ENCODE measurements at places on chromosomes 5 and 9. TPM values are rescaled to one million over a fixed set of nuclear protein-coding genes. Genes with fewer than 3 reads are reported as not detected.

The CCDC152 gene
- 2.3 TPM for total RNA-seq

GRCh38 chr5:174589599-174589998 lies 134.8 kb upstream of the MSX2 start:
- no peak for DNase-seq

The C5orf52 gene
- not detected for total RNA-seq

DNA sequence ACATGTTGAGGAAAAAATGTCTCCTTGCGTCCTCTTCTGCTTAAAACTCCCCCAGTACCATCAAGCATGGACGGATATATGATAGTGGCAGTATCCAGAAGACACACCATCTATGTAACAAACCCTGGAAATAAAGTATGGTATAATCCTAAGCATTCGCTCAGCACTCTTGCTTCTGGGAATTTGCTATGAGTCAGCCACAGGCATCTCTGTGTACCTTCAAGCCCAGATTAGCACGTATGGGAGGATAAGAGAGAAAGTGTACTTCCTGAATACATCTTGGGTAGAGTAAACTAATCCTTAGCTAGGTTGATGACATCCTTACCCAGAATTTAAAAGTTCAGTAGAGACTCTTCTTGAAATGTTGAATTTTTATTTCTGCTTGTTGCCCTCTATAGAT lies 71.2 kb downstream of the GHR start:
- DNase-seq: no peak

The IFNA21 gene
- not detected for total RNA-seq

The ARPC5L gene
- 41.6 TPM for total RNA-seq

DNA sequence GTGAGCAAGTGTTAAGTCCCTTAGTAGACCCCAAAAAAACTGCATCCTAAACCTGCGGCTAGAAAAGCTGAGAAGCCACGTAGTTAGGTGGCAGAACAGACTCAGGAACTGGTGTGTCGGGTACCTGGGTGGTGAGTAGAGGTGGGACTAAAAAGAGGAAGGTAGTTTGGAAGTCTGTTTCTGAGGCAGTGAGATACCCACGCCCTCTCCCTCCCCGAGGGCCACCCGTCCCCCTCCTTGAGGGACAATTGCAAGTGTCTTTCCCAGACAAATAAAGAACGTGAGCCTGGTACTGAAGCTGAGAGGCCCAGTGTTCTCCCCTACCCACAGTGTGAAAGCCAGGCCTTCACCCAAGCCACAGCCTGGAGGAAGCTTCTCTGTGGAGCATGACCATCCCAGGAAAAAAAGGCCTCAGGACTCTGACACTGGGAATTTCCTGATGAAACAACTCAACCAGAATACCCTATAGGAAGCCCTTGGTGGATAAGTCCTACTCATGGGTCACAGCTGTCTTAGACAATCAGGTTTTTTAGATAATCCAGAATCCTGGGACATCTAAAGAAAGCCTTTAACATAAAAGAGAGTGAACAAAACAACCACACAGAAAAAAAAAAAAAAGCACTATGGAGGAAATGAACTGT lies 7.0 kb upstream of the CD74 start:
- DNase-seq: no peak

DNA sequence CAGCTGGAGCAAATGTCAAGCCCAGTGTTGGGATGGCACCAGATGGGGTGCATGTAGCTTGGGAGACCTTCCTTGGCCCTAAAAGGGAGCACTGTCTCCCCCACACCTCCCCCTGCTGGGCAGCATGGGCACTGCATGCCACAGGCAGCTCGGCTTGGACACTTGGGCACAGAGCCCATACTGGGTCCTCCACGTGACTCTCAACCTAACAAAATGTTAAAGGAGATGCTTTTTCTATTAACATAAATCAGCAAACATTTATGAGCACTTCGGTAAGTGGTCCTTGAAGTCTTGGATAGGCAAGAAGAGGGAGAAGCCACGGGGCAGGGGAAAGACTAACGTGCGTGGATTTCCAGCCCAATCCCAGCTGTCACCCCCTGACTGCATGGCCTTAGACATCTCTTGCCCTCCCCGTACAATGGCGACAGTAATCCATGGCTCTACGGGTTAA lies 23.9 kb upstream of the MAPK9 start:
- DNase-seq: peak; percentile 66

- no peak for DNase-seq
Observed at GRCh38 chr9:87076825-87077224, 129.5 kb upstream of the GAS1 start.

DNA sequence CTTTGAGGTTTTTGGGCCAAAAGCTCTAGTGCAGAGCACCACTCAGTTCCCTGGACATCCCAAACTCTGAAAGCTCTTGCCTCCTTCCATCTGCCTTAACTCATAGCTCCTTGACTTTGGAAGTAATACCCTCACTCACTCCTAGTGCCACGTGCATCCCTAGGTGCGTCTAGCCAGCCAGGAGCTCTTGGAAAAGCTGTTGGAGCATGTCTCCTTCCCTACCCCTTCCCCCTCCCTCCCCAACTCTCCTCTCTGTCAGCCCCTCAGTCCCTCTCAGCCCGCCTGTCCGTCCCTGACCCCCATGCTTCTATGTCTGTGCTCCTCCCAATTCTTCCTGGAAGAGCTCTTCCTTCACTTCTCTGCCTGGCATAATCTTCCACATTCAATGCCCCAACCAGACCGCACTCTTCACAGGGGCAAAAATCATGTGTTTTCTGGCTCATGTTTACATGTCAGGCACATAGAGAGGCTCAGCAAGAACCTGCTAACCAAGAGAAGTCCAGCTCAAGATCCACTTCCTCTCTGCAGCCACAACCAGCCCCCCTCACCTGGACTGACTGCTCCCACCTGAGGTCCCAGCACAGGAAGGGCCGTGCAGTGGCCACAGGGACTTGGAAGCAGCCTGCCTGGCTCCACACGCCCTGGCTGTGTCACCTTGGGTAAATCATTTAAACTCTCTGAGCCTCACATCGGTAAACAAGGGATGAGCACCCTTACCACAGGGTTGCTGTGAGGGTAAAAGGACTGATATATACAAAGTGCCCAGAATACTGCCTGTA lies 58.4 kb downstream of the WHRN start:
- DNase-seq: no peak

DNA sequence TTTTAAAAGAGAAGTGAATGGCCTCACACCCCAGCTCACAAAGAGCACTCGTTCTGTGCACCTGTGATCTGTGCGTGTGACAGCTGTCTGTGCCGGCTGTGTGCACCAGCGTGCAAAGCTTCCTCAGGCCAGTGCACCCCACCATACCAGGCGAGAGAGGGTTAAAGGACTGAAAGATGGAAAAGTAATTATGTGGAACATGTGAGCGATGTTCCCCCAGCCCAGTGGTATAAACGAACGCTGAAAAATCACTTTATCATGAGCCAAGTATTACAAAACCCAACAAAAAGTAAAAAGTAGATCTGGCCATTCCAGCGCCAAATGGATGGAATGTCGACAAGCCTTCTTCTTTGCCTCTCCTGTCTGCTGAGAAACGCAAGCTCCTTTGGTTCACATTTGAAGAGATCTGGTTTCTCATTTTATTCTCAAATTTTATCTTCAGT lies 53.7 kb downstream of the IPPK start:
- DNase-seq: no peak

GRCh38 chr5:135472141-135472540 lies 20.0 kb upstream of the TIFAB start:
- no peak for DNase-seq

- no peak for DNase-seq
Observed at GRCh38 chr5:10581867-10582511, 18.1 kb downstream of the ANKRD33B start.

DNA sequence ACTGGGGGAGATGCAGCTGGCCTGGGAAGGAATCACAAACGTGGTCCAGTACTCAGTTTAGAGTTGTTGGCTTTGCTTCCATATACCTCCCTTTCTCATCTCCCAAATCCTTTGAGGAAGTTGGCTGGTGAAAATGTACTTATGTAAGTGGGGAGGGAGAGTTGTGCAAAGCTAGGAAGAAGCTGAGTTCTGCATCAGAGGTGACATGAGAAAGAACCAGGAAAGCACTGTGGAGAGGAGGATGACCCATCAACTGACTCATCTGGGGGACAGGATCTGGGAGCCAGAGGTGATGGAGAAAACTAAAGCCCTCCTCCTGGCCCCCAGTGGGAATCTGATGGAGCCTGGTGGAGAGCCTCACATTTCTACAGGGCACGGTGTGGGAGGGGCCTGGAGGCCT lies 16.2 kb downstream of the KCNMB1 start:
- no peak for DNase-seq

The SEMA5A gene
- 16.2 TPM for total RNA-seq

The IL31RA gene
- not detected for total RNA-seq

The ATP10B gene
- total RNA-seq: 0.26 TPM

DNA sequence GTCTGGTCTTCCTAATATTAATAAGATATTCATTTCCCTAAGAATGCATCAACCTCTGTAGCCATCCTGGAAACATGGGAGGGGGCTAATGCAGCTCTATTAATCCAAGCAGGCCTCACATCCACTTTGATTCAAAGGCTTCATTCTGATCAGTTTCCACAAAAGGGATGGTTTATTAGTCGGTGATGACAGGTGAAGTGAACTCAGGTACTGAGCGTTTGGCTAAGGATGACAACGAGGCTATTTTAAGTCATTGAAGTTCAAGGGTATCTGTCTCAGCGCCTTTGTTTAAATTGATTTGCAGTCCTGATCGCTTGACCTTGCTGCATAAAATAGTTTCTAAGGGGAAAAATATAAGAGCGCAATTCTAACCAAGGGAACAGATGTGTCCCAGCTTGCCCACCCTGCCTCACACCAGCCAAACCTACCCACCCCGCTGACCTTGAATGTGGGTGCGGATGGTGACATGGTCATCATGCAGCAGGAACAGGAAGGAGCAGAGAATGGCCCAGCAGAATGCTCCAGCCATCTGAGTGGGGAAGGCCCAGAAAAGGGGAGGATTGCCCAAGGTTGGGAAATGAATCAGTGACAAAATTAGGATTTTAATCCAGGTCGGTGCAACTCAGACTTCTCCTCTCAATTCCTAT lies 70.5 kb upstream of the ZNF618 start:
- no peak for DNase-seq

DNA sequence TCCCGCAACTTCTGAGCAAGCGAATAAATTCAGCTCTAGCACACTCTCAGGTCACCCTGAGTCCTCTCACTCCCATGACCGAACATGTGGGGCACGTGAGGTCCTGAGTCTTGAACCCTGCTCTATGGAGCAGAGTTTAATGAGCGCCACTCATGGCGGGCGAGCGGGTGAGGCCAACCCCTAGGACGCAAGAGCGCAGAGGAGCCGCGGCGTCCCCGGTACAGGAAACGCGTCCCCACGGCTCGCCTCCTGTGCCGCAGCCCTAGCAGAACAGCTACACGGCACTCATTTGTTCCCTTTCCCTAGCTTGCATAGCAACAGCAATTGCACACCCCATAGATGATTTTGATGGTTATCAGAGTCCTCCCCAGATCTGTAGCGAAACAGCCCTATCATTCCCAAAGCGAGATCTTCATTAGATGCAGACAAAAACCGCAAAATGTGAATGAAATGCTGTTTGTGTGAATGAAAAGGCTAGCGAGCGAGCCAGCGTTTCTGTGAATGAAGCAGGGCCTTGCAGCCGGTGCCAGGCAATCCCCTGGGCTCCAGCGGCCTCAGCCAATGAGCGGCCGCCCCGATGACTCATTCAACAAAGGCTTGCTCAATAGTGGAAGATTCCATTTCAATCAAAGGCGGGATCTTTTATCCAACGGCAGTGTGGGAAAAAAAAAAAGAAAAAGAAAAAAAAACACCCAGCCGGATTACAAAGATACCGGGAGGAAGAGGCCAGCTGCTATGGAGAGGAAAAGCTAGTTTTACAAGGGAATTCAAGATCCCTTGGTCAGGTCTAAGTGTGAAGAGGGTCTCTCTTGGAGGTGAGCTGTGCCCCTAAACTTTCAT lies 1.5 kb upstream of the SHC3 start:
- peak; percentile 92 for DNase-seq

The SPATA31A3 gene
- not detected for total RNA-seq

DNA sequence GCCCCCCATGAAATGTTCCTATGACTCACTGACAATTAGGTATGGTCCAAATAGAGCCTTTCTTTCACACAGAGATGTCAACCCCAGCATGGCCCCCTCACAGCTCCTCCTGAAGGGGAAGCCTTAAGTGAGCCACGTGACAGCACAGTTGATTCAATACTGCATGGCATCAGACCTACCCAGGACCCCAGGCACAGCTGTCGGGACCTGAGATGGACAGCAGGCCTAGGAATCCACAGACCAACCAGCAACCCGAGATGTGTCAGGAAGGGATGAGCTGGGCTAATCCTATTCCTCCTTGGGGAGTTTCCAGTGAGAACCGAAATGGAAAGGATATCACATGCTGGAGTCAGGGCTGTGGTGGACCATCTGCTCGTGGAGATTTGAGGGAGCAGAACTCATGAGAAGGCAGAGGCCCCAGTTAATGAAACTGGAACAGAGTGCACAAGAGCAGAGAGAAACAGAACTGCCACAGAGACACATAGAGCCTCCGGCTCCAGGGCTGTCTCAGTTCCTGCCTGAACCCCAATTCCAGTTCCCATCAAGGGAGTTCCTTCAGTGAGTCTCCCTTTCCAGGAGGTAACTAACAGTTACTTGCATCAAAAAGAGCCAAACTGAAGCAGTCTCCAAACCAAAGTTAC lies 42.1 kb upstream of the SMIM23 start:
- DNase-seq: no peak

GRCh38 chr5:116681334-116682013 lies 106.9 kb upstream of the SEMA6A start:
- no peak for DNase-seq

DNA sequence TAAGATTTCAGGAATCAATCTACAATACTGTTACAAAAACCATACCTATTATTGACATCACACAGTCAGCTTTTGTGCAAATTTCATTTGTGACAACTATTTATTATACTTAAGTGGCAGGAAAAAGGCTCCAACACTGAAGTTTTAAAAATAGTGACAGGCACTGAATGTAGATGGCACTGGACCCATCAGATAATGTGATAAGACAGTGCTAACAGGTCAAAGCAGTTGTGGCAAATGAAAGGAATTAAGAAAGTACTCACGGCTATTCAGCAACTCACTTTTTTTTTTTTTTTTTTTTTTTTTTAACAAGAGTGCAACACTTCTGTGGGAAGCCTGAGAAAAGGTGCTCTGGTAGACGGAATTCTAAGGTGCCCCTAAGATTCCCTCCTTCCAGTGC lies 115.0 kb upstream of the MEF2C start:
- no peak for DNase-seq

DNA sequence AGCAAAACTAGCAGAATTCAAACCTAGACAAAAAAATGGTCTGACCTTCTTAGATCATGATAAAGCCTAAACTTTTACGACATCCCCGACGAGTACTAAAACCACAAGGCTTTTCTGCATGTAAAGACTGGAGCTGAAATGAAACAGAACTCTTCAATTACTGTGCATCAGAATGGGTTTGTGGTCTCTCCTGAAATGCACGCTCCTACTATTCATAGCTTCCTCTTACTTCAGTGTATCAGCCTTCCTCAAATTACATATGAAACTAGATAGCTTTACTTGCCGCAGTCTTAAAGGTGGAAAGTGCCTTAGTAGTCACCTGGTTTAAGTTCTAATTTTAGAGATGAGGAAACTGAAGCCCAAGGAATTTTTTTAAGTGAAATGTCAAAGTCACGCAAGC lies 24.6 kb upstream of the MED10 start:
- DNase-seq: no peak

GRCh38 chr5:25091921-25092320 lies 447.1 kb upstream of the CDH10 start:
- DNase-seq: no peak

The FCN2 gene
- total RNA-seq: 2.0 TPM

The PAEP gene
- not detected for total RNA-seq

- no peak for DNase-seq
Observed at GRCh38 chr9:116430849-116431248, 256.3 kb upstream of the TRIM32 start.

The CREBRF gene
- total RNA-seq: 13.2 TPM

GRCh38 chr9:111961575-111961974 lies 65.0 kb downstream of the UGCG start:
- DNase-seq: no peak

All from left cardiac atrium (tissue), 4 donors.